ENCODE measurements at places on chromosomes 3 and 15. TPM values are rescaled to one million over a fixed set of nuclear protein-coding genes. Genes with fewer than 3 reads are reported as not detected.

GRCh38 chr3:4734454-4734853, 241.3 kb downstream of the ITPR1 start:
- H3K4me1 ChIP-seq: peaks cover 24% of the 10 kb centered on the region
- no peak overlapping the region for H3K4me3 ChIP-seq
- peaks cover 2% of the 10 kb centered on the region for H3K27me3 ChIP-seq
- no peak overlapping the region for H3K27ac ChIP-seq
- no peak for DNase-seq

DNA sequence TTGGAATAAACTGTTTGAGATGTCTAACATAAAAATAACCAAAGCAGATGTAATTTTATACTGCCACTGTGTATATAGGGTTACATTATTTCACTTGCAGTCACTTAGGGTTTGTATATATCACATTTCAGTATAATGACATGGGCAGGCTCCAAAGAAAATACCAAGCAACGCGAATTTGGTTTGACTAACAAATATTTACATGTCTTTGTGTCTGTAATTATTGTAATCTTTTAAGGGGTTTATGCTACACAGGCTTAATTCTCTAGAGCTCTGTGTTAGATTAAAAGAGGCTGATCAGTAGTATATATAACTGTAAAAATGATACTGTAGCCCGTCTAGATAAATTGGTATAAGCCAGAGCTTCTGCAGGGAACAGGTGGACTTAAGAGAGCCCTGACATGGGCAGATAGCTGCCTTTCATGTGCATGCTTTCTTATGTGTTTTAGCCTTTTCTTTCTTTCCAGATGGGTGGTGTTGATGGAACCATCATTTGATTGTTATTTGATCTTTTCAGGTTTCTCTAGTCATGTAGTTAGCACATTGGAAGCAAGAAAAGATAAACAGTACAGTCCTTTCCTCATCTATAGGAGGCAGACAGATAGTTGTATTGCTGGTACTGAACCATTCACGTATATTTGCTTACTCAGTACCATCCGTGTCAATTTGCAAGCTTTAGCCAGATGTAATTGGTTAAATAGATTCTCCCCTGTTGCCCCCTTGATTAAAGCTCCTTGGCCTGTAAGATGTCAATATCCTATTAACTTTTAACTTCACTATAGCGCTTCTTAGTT, 86.1 kb downstream of the GALK2 start:
- H3K27ac ChIP-seq: no peak overlapping the region
- no peaks in the 10 kb centered on the region for H3K4me1 ChIP-seq
- H3K36me3 ChIP-seq: no peaks in the 10 kb centered on the region
- H3K27me3 ChIP-seq: no peaks in the 10 kb centered on the region
- H3K4me3 ChIP-seq: no peak overlapping the region
- no peak for DNase-seq

DNA sequence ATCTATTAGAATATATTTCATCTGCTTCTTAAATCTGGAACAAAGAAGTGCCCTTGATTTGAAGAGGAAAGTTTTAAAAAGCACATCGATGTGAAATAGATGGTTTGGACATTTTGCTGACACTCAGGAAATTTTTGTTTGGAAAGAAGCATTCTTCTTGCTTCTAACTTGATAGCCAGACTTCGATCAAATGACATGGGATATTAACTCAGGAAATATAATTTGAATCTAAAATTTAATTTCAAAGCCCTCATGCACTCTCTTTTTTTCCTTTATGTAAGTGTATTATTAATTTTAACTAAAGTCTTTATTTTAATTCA, 761.2 kb downstream of the VGLL3 start:
- H3K27me3 ChIP-seq: no peaks in the 10 kb centered on the region
- H3K36me3 ChIP-seq: no peaks in the 10 kb centered on the region
- H3K4me1 ChIP-seq: no peaks in the 10 kb centered on the region
- H3K4me3 ChIP-seq: no peak overlapping the region
- no peak overlapping the region for H3K27ac ChIP-seq

DNA sequence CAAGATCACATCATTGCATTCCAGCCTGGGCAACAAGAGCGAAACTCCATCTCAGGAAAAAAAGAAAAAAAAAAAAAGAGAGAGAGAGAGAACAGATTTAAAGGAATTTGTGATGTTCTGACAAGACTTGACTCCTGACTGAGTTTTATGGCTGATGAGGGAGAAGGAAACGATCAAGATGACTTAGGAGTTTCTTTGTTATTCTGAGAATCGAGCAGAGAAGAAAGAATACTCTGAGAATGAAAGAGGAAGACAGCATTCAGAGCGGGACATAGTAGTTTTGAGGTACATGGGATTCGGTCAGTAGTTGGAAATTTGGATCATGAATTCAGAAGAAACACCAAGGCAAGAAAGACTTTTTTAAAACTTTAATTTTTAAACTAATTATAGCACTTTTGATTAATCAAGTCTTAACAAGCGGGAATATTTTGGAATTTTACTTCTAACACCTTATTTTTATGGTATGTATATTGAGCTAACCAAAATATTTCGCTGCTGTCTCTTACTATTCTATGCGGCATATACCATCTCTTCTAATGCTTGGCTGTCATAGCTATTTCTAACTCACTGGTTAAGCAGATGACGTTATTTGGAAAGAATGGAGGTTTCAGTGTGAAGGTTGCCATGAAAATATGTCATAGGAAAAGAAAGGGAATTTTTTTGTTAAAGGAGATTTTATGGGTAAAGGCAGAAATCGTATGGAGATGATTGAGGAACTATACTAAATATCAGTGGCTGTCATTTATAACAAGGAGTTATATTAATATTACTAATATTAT, 644.1 kb downstream of the RBMS3 start:
- H3K4me3 ChIP-seq: no peak overlapping the region
- H3K27me3 ChIP-seq: no peaks in the 10 kb centered on the region
- DNase-seq: no peak

DNA sequence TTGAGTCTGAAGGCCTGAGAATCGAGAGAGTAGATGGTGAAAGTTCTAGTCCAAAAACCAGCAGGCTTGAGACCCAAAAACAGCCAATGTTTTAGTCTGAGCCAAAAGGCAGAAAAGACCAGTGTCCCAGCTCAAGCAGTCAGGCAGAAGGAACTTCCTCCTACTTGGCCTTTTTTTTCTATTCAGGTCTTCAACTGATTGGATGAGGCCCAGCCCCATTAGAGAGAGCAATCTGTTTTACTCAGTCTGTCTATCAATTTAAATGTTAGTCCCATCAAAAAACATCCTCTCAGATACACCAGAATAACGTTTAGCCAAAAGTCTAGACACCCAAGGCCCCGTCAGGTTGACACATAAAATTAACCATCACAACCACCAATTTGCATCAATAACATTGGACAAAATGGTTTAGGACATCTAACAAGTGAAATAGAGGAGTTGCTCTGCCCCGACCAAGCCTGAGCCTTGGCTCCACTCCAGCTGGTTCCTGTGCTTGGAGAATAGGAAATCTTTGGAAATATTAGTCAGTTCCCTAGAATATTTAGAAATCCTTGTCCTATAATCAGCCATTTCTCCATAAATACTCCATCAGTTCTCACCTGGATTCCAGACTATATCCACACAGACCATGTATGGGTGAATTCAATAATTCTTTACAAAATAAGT, 51.4 kb upstream of the LIPC start:
- no peak overlapping the region for H3K27ac ChIP-seq
- no peaks in the 10 kb centered on the region for H3K36me3 ChIP-seq
- H3K4me1 ChIP-seq: no peaks in the 10 kb centered on the region
- no peak for DNase-seq
- H3K27me3 ChIP-seq: no peaks in the 10 kb centered on the region
- H3K4me3 ChIP-seq: no peak overlapping the region

- H3K4me1 ChIP-seq: no peaks in the 10 kb centered on the region
- no peaks in the 10 kb centered on the region for H3K27me3 ChIP-seq
- no peak overlapping the region for H3K4me3 ChIP-seq
- H3K27ac ChIP-seq: no peak overlapping the region
These were observed 280.0 kb downstream of the MEX3B start for GRCh38 chr15:81765816-81766215.

GRCh38 chr3:120756061-120756460, 13.5 kb downstream of the GTF2E1 start:
- no peaks in the 10 kb centered on the region for H3K27me3 ChIP-seq
- H3K4me1 ChIP-seq: no peaks in the 10 kb centered on the region
- DNase-seq: no peak

DNA sequence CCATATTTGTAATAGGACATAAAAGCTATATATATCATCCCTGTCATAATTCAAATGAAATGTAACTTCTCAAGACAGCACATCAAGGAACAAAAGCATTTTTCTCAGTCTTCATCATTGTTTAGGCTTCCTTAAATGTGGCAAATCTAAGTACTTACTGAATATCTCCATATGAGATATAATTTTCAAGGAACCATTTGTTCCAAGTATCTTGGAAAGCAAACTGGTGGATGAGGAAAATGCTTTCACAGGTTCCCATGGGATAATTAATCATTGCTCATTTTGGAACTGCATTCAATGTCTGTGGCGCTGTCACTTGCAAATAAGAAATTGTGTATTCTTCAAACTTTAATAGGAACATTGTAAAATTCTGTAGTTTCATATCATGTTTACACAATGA, 52.6 kb upstream of the ZNF385D start:
- H3K4me3 ChIP-seq: no peak overlapping the region
- H3K4me1 ChIP-seq: no peaks in the 10 kb centered on the region
- no peaks in the 10 kb centered on the region for H3K36me3 ChIP-seq
- H3K27ac ChIP-seq: no peak overlapping the region
- no peaks in the 10 kb centered on the region for H3K27me3 ChIP-seq

DNA sequence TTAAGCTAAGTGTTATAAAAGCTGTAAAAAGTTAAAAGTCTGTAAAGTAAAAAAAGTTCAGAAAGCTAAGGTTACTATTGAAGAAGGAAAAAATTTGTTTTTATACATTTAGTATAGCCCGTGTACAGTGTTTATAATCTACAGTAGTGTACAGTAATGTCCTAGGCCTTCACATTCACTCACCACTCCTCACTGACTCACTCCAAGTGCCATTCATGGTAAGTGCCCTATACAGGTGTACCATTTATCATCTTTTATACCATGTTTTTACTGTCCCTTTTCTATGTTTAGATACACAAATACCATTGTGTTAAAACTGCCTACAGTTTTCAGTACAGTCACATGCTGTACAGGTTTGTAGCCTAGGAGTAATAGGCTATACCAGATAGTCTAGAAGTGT, 8.8 kb downstream of the CCDC71 start:
- H3K4me3 ChIP-seq: no peak overlapping the region
- no peaks in the 10 kb centered on the region for H3K27me3 ChIP-seq
- peaks cover 12% of the 10 kb centered on the region for H3K36me3 ChIP-seq
- H3K27ac ChIP-seq: no peak overlapping the region
- no peak for DNase-seq

The RAB43 gene
- total RNA-seq: 6.9 TPM

Measured in spinal cord (tissue), 10 donors.